Activated CD4-positive, alpha-beta T cell treated with anti-CD3 and anti-CD28 coated beads for 1 hour (primary cell): ENCODE measurements at places on chromosomes 7 and 10.

DNA sequence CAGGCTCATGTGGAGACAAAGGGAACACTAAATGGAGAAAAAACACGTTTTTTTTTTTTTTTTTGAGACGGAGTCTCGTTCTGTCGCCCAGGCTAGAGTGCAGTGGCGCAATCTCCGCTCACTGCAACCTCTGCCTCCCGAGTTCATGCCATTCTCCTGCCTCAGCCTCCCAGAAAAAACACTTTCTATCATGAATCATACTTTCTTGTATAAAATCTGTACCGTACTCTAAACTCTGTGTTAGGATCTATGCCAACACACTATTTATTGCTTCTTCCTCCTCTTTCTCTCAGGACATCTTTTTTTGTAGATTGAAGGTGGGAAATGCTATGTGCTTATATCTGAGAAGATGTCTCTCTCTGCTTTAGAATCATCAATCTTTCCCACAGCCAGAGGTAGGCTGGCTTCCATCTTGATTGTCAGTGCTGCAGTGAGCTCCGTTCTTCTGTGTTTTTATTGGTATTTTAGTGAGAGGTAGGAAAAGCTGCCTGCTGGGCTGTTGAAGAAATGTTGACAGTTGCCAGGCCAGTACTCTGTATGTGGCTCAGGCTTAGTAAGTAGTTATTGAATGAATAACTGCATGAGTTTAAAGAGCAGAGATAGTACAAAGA is 101.1 kb downstream of the GPR85 start:
- no peak for DNase-seq

GRCh38 chr10:97117372-97117771 is 68.4 kb downstream of the SLIT1 start:
- DNase-seq: no peak

DNA sequence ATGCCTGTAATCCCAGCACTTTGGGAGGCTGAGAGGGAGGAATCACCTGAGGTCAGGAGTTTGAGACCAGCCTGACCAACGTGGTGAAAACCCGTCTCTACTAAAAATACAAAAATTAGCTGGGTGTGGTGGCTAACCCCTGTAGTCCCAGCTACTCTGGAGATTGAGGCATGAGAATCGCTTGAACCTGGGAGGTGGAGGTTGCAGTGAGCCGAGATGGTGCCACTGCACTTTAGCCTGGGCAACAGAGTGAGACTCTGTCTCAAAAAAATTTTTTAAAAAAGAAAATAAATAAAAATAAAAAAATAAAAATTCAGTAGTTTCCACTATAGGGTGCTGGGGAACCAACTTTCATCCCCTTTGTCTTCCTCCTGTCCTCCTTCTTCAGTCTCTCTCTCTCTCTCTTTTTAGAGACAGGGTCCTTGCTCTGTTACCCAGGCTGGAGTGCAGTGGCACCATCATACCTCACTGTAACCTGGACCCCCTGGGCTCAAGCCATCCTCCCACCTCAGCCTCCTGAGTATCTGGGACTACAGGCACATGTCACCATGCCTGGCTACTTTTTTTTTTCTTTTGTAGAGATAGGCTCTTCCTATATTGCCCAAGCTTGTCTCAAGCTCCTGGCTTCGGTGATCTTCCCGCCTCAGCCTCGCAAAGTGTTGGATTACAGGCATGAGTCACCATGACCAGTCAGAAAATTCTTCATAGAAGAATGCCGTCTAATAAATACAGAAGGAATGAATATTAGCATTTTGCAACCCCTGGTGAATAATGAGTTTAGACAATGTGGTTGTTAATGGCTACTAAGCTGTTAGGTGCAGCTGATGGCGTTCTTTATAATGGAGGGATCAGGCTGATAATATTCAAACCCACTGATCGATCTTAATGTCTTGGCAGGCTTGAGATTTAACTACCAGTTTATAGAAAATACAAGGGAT is 20.6 kb downstream of the RBM20 start:
- no peak for DNase-seq

GRCh38 chr7:8125680-8126444 is 136.1 kb downstream of the ICA1 start:
- peak; percentile 58 for DNase-seq

DNA sequence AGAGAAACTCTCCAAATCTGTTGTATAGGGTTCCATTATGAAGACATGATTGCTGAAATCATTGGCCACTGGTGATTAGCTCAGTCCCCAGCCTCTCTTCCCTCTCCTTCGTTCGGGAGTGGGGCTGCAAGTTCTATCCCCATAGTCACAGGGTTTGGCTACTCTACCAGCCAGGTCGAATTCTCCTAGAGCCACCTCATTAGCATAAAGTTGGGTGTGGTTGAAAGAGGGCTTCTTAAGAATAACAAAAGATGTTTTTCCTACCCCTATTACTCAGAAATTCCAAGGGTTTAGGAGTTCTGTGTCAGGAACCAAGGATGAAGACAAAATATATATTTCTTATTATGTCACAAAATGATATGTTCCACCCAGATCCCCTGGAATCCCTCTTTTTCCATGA is 166.2 kb upstream of the YAE1 start:
- no peak for DNase-seq

GRCh38 chr7:14009453-14010418 is 20.3 kb upstream of the ETV1 start:
- no peak for DNase-seq

GRCh38 chr7:153682628-153683027 is 369.6 kb upstream of the DPP6 start:
- DNase-seq: no peak

GRCh38 chr7:23710000-23710399 is at the start of gene STK31:
Gene STK31 (plus strand): TSS chr7:23710219. CDS start chr7:23710286, 67 bp downstream.
- no peak for DNase-seq

- DNase-seq: no peak
Observed at GRCh38 chr10:115063701-115064658, 29.2 kb upstream of the ATRNL1 start.

DNA sequence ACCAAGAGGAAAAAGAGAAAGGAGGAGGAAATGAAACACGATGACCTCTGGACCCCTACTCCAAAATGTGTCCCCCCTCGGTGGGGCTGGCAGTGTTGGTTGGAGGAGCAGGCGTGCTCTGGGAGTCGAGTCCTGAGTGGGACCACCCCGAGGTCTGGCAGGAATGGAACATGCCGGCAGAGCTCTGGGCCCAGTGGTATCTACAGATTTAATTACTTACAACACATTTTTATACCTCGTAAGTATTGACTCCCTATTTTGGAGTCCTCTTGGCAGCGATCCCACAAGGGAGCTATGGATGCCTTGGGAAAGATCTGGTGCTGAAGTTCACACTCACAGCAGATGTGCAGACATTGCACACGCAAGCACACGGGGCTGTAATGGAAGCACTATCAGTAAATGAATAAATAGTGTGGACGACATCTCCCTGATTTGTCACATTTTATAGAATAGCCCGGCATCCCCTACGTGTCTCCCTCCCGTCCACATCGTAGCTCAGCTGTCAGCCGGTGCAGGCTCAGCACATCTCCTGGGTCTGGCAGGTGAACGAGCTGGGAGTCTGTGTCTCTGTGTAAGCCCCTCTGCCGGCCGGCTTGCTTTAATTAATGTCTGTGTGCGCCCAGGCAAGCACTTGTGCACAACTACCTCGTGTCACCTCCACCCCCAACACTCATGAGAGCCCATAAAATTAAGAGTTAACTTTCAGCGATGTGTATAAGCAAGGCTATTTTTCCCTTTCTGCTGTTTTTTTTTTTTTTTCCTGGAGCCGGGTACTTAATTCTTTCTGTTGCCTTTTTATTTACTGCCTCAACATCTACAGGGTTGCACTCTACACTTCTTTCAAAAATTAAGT is 603.2 kb downstream of the LRMDA start:
- DNase-seq: no peak

DNA sequence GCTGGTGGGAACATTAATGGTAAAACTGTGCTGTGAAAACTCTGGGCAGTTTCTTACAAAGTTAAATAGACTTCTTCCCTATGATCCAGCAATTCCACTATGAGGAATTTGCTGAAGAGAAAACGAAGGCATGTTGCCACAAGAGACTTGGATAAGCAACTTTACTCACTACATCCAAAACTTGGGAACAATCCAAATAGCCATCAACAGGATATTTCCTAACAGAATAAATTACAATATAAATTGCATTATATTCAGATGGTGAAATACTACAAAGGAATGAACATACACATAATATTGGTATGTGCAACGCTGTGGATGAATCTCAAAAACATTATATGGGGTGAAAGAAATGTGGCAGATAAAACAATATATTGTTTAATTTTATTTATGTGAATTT is 21.4 kb upstream of the MKI67 start:
- no peak for DNase-seq

GRCh38 chr7:142535123-142535779 is 214.0 kb upstream of the PRSS1 start:
- DNase-seq: peak; percentile 53

DNA sequence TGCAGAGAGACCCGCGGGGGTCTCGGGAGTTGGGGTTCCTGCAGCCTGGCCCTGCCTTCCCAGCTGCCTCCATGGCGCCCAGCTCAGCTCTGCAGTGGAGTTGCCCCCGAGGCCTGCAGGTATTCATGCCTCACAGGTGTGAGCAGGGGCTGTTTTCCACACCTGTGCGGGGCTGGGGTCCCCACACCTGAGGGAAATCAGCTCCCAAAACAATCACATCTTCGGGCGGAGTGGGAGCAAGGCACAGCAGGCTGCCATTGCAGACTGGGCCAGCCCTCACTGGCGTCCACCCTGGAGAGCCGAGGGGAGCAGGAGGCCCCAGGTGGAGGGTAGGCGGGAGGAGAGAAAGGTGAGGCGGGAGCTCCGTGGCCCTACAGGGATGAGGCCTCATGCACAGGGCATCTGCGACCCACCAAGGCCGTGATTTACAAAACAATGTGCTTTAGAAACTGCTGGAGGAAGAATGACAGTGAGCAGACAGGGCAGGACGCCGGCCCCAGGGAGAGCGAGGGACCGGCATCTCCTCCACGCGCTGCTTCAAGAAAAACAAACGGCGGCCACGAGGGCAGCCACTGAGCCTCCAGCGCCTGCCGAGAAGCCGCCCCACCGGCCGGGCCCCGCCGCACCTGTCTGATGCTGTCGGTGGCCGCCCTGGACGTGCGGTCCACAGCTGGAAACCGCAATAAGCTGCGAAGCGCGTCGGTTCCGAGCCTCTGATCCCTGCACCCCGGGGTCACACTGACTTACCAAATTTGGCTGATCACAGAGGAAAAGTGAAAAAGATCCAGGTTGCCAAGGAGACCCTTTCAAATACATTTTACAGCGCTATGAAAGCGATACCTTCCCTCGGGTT is 53.0 kb upstream of the PDGFA start:
- no peak for DNase-seq

DNA sequence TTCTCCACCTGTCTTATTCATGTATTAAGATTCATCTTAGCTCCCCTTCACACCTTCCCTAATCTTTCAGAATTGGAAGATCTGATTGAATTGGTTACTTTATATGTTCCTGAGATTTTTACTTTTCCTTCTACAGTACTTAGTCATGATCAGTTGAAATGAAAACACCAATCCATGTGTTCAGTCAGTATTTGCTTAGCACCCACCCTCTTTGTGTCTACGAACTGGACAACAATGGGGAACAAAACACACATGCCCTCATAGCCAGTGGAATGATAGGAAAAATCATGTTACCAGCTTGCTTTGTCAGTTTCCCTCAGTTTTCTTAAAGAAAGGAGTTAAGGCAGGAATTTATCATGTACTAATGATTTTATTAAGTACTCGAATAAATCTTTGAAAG is 2.0 kb downstream of the MASTL start:
- DNase-seq: no peak

GRCh38 chr10:50636618-50637579 is 13.1 kb upstream of the SGMS1 start:
- DNase-seq: no peak

DNA sequence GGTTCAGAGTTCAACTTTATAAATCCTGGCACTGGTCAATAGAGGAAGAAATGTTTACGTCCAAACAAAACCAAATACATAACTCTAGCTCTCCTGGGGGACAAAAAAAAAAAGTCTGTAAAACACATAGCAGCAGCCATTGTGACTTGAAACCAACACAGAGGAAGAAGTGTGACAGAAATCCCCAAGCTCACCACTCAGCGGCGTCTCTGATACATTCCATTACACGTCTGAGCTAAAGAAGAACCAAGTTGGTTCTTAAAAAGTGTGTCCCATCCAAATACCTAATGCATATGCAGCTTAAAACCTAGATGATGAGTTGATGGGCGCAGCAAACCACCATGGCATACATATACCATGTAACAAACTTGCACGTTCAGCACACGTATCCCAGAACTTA is 58.3 kb upstream of the NANOS1 start:
- DNase-seq: no peak

DNA sequence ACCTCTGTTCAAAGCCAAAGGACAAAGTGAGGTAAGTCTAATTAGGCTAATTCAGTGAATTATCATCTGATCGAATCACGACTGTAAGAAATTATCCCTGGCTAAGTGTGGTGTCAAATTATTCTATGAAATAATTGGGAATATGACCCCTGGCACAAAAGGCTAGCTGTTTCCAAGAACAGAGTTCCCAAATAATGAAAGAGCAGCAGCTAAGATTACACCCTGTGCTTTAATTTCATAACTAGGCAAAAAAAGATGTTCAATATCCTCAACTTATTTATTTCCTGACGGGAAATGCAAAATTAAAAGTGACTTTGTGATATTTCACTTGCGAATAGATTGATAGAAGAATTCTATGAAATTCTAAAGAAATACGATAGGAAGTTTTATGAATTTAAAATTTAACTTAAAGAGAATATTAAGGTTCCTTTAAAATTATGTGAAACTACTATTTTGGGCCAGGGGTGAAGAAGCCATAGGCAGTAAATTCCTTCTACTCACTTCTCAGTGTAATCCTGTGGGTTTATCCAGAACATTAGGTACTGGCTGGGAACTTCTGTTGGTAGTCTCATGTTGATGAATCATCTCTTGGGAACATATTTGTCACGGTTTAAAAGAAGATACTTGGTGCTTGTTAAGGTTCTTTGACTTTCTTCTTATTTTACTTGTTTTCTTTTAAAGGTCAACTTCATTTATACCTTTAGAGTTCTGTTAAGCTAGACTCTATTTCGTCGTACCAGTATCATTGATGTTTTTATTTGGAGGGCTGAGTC is 148.5 kb downstream of the POLR1F start:
- DNase-seq: no peak

DNA sequence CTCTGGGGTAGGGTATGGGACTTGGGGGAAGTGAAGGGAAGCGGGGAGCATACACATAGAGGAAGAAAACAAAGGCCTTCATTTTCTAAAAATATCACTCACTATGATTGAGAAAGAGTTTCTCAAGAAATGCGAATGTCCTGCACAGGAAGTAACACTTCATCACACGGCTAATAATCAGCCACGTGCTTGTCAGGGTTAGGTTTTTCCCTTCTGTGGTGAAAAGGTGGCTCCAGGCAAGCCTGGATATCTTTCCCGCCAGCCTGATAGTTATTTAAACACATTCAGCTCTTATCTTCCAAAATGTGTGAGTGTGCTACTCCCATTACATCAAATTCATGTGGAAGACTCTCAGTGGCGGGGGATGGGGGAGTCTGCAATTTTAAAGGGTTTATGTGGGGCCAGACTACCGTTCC is 166.4 kb upstream of the ADO start:
- DNase-seq: no peak

- no peak for DNase-seq
Observed at GRCh38 chr10:56585447-56586171, 224.6 kb upstream of the ZWINT start.

GRCh38 chr7:29289156-29290021 is 94.8 kb downstream of the CHN2 start:
- no peak for DNase-seq

GRCh38 chr10:33532901-33533300 is 198.4 kb upstream of the NRP1 start:
- no peak for DNase-seq

- no peak for DNase-seq
Observed at GRCh38 chr7:142528608-142529408, 220.5 kb upstream of the PRSS1 start.

GRCh38 chr7:22411977-22412693 is 55.2 kb upstream of the RAPGEF5 start:
- DNase-seq: no peak
